ENCODE measurements at places on chromosomes 7 and 10. TPM values are rescaled to one million over a fixed set of nuclear protein-coding genes. Genes with fewer than 3 reads are reported as not detected.

DNA sequence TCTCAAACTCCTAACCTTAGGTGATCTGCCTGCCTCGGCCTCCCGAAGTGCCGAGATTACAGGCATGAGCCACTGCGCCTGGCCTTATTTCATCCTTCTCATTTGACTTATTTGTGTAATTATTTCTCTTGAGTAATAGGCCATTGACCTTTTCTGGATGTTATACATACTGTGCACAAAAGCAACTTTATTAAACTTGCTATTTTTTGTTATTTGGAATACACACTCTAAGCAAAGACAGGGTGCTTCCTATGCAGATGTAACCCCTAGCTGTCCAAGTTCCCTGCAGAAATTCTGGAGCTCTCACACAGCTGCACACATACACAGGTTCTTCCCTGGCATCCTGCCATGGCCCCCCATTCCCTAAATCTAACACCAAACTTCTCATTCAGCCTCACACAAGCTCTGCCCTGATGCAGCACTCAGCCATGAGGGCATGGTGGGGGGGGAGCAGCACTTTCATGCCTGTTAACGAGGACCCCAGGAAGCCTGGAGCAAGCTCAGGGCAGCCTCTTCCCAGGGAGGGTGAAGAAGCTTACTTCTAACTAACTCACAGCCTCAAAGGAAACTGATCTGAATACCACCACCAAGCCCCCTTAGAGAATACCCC, 33.2 kb downstream of the SH3PXD2A start:
- DNase-seq = no peak

DNA sequence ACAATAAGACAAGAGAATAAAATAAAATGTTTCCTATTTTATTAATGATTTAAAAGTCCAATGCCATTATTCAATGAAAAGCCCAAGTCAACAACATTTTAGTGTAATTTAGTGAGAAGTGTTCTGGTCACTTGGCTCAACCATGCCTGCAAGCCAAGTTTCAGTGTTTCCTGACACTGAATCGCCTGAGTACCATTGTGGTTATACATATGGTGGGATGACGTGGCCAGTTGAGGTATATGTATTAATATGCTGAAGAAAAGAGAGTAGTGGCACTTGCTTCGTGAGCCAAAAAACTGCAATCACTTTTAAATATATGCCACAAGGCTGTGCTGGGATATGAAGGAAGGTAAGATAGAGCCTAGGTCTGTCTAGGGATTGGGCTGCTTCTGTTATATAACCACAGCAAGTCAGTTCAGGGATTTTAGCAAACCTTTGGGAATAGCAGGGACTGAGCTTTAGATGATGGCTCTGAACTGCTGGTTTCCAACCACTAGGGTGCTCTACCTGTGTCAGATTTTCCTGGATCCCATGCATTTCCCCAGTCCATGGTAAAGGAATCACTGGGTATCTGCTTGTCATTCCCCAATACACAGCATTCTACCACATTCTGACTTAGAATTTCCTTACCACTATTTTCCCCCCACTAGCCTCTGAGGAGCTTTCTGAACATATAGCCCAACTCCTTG, 214.0 kb upstream of the PRPS1L1 start:
- DNase-seq = no peak

GRCh38 chr10:67622511-67622910, 73.5 kb downstream of the CTNNA3 start:
- no peak for DNase-seq

GRCh38 chr7:107446988-107447387, 22.9 kb upstream of the GPR22 start:
- DNase-seq = peak; percentile 7

DNA sequence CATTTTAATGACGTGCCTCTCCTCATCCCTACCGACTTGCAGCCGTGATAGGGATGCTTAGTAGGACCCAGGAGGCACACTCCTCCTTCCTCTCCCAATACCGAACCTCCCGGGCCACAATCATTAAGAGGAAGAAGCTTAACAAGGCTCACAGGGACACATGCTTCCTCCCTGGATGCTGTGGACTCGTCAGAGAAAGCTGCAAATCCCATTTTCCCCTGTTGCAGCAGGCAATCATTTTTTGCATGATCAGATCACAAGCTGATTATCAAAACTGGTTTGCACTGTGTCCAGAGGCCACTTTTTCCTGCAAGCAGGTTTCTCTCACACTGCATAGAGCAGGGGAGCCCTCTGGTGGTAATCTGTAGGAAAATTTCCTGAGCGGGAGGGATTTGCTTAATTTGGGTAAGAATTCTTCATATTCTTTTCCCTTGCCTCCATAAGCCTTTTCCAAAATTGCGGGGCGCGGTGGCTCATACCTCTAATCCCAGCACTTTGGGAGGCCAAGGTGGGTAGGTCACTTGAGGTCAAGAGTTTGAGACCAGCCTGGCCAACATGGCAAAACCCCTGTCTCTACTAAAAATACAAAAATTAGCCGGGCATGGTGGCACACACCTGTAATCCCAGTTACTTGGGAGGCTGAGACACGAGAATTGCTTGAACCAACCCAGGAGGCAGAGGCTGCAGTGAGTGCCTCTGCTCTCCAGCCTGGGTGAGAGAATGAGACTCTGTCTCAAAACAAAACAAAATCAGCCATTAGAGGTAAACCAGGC, 16.1 kb upstream of the LAMB4 start:
- peak; percentile 65 for DNase-seq

- DNase-seq = peak; percentile 83
Measured at GRCh38 chr10:26755443-26755903, 58.0 kb downstream of the PDSS1 start.

GRCh38 chr10:31083765-31084184, 52.1 kb upstream of the ZNF438 start:
- DNase-seq = peak; percentile 59

DNA sequence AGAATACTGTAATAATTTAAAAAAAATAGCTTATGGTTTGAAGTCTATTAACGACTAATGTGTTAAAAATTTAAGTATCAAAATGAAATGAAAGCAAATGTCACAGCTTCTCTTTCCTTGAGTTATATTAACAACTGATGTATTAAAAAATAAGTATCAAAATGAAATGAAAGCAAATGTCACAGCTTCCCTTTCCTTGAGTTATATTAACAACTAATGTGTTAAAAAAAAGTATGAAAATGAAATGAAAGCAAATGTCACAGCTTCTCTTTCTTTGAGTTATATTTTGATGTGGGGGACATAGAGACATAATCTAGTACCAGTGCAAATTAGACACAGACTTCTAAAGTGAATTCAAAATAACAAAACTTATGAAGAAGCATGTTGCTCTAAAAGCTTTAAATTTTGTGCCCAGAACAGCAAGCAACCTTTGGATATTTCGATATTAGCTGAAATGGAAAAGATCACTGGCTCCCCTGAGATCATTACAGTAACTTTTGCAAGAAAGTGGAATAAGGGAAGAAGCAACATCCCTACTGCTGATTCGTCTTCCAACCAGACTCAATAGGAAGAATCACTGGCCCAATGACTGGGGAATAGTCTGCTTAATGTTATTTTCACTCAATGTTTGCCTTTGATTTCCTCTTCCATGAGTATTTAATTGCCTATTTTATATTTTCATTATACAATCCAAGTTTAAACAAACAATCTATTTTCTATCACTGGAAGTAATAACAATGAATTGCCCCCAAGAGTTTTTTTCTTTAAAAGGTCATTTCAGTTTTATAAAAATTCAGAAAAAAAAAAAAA, 8.0 kb downstream of the SKAP2 start:
- DNase-seq = no peak

SNX13 gene
- 29.7 TPM for total RNA-seq

SPDYE6 gene
- not detected for total RNA-seq
